ENCODE measurements at places on chromosomes 11 and 22.

DNA sequence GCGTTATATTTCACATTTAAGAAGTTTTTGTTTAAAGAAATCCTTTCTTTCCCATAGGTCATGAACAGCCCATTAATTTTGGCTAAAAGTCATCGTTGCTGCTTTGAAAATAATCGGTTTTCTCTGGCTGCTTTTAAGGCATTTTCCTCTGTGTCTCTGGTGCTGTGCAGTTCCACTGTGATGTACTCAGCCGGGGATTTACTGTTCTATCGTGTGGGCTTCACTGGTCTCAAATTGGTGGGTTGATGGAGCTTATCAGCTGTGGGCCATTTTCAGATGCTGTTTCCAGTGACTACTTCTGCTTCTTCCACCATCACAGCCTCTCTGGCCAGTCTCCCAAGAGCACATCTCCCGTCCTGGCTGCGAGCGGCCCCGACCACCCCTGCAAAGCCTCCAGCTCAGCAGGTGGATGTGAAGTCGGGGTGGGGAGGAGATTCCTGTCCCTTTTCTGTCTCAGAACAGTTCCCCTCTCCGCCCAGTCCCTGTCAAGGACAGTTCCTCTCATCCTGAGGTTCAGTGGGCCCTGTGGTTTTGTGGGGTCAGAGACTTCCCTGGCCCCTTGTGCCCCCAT, 20.3 kb downstream of the IFITM10 start:
- no peak for DNase-seq

- DNase-seq: no peak
These were observed 8.3 kb upstream of the RCE1 start for GRCh38 chr11:66834943-66835342.

- DNase-seq: peak; percentile 42
These were observed 46.4 kb downstream of the CD82 start for GRCh38 chr11:44611687-44612434.

GRCh38 chr11:66467756-66468155, 1.1 kb downstream of the PELI3 start:
- no peak for DNase-seq

DNA sequence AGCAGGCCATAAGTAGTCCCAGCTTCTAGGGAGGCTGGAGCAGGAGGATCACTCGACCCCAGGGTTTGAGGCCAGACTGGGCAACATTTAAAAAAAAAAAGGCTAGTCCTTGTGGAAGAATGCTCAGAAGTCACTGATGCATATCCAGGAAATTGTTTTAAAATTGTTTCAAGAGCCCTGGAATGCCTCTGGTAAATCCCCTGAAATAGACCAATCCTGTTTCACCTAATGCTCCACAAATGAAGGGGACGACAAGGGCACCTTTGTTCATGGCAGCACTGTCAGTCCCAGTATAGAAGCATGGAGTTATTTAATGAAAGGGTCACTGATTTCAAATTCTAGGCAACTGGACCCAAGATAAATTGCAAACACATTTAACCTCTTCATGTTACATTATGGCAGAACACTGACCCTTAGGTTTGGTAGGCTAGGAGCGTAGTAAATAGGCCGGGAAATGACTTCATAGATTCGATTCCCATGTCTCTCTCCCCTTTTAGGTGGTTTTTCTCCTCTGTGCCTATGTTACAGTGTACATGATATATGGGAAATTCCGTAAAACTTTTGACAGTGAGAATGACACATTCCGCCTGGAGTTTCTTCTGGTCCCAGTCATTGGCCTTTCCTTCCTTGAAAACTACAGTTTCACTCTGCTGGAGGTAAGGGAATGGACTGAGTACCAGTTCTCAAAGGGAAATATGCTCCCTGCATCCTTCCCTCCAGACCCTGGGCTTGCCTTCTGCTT, 11.4 kb downstream of the KDELR3 start:
- DNase-seq: no peak

- no peak for DNase-seq
These were observed 29.9 kb downstream of the MPPED1 start for GRCh38 chr22:43441751-43442150.

DNA sequence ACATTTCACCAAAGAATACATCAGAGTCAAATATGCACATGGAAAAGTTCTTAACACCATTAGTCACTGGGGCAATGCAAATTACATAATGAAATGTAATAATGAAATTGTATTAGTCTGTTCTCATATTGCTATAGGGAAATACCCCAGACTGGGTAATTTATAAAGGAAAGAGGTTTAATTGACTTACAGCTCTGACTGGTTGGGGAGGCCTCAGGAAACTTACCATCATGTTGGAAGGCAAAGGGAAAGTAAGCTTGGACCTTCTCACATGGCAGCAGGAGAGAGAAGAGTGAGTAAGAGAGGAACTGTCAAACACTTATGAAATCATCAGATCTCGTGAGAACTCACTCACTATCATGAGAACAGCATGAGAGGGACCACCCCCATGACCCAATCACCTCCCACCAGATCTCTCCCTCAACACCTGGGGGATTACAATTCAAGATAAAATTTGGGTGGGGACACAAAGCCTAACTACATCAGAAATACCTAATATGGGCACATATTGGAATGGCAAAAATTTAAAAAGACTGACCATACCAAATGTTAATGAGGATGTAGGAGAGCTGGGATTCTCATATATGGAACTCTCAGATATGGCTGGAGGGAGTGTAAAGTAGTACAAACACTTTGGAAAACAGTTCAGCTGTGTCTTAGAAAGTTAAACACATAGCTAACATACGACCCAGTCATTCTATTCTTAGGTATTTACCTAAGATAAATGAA, 65.1 kb upstream of the CD44 start:
- DNase-seq: no peak

DNA sequence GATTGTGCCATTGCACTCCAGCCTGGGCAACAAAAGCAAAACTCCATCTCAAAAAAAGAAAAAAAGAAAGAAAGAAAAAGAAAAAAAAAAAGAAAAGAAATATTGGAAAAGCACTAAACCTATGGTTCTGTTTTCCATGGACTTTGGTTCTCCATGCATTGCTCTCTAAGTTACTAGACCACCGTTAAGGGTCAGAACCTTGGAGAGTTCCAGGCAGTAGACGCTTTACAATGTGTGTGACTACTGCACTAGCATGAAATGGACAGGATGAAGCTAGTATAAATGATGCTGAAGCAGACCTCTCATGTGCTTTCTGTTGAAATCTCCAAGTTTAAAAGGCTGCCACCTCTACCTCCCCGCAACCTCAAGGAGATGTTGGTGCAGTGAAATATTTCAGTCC, 63.5 kb downstream of the SIK2 start:
- DNase-seq: no peak

GRCh38 chr11:108906329-108906728, 241.5 kb downstream of the DDX10 start:
- no peak for DNase-seq

DNA sequence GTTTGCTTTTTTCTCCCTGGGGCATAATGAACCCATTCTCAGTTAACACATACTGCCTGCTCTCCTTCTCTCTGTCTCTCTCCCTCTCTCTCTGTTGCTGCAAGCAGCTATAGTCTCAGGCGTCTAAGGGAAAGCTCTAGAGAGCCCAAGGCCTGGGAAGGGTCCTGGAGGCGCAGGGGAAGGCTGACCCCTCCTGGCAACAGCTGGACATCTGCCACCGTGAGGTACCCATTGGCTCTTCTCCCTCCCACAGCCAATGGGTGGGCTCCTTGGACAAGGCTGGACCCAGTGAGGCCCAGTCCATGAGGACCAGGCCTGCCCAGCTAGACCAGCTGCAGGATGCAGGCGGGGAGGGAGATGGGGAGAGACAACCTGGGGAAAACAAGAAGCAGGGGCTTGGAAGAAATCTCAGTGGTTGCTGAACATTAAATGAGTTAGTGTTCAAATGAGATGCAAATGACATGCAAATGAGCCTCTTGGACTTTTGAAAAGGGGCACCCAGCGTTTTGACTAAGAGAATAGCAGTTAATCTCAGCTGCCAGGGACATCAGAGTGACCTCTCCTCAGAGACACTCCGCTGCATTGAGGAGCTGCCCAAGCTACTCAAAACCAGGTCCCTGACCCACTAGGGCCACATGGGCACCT, 349.7 kb downstream of the BUD13 start:
- DNase-seq: no peak

DNA sequence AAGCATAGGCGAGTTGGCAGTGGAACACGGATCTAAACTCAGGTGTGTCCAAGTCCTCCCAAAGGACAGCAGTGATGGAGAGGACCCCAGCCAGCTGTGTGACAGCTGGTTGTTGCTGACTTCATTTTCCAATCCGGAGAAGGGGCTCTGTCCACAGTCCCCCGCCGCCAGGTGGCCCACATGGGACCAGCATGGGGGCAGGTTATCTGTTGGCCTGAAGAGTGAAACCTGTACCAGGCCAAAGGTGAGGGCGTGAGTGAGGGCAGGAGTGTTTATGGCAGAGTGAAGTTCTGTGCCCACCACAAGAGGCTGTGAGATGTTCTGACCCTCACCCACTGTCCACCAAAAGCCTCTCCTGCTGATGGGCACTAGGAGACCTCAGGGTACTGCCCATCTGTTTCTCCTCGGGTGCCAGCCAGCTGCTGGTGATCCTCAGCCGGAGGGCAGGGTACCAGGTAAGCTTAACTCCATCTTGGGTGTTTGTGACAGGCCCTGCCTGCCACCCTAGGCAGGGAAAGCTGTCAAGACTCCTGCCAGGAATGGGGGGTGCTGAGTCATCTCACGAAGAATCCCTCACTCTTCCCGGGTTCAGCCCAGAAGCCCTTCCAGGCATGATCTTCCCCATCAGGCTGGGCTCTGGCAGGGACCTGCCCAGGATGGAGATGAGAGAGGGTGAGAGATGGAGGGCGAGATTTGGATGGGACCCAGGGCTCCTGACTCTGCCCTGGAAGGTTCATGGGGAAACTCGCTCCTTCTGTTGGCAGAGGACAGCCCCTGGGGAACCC, 15.5 kb upstream of the TAB1 start:
- DNase-seq: no peak

DNA sequence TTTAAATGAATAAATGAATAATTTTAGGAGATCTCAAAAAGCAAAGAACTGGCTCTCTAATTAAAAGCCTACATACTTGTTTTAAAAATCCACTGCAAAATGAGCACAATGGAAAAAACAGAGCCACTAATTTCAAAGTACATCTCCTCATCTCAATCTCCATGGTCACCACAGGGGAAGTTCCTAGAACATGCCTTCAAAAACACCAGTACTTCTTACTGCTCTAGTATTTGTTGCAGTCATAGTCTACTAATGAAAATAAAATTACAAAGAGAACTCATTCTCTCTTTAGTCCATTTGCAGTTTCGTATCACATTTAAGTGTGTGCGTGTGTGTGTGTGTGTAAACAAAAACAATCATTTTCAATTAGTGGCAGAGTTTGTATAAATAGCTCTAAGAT, 54.0 kb downstream of the PIK3C2A start:
- no peak for DNase-seq

GRCh38 chr11:36930256-36930655, 332.2 kb upstream of the RAG2 start:
- no peak for DNase-seq

DNA sequence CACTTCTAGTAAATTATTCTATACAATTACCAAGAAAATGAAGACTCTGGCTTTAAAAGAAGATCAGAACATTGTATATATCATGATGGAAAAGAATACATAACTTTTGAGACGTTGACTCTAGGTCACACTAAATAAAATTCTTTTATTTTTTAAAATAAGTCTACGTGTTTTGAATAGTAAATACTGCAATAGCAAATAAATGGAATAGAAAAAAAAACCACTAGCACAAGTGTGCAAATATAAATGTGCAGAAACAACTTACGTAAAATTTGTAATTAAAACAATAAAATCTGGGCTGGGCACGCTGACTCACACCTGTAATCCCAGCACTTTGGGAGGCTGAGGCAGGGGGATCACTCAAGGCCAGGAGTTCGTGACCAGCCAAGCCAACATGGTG, 17.9 kb downstream of the SIK3 start:
- DNase-seq: no peak

DNA sequence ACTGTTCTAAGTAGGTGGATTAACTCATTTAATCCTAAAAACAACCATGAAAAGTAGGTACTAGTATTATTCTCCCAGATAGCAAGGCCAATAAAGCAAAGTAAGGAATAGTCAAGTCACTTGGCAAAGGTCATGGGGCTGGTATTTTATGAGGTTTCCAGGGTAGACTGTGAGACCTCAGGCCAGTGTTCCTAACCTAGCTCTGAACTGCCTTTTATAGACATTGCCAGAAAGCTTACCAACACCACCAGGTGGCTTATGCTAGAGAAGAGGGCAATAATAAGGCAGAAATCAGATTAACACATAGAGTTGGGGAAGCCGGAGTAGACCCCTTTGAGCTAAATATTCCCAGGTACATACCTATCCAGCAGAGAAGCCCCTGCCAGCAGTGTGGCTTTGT, 490.9 kb upstream of the TENM4 start:
- DNase-seq: no peak

GRCh38 chr11:117863383-117863782, 13.1 kb downstream of the FXYD6 start:
- no peak for DNase-seq

DNA sequence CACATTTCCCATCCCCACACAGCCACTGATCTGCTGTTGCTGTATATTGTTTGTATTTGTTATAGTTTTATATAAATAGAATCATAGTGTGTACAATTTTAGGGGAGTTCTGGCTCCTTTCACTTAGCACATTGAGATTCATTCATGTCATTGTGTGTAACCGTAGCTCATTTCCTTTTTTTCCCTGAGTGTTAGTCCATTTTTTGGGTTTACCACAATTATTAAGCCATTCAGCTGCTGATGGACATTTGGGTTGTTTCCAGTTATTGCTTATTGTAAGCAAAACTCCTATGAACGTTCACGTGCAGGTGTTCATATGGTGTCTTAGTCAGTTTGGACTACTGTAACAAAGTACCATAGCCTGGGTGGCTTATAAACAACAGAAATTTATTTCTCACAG, 33.6 kb upstream of the ADORA2A start:
- DNase-seq: no peak

DNA sequence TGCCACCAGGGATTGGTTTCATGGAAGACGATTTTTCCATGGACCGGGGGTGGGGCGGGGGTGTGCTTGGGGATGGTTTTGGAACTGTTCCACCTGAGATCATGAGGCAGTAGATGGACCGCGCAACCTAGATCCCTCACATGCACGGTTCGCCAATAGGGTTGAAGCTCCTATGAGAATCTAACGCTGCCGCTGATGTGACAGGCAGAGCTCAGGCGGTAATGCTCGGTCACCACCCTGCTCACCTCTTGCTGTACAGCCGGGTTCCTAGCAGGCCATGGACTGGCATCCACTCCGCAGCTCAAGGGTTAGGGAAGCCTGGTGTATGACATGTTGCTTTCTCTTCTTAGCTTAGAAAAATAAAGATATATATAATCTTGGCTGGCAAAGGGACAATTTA, 22.0 kb downstream of the RBX1 start:
- DNase-seq: no peak

GRCh38 chr11:126307706-126308105, 3.8 kb downstream of the DCPS start:
- no peak for DNase-seq

GRCh38 chr11:75323609-75324008, 27.9 kb downstream of the ARRB1 start:
- no peak for DNase-seq

DNA sequence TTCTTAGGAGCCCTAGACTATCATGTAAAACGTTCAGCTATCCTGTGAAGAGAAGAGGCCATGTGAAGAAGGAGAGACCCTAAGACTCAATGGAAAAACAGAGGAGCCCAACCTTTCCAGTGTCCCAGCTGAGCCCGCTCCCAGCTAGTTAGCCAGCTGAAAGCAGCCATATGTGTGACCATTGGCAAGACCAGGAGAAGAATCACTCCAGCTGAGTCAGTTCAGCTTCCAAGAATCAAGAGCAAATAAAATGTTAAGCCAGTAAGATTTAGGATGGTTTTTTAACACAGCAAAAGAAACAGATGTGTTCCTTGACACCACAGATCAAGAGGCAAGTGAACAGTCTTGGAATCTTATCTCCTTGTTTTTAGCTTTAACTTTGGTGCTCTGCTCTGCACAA, 108.0 kb downstream of the CCDC81 start:
- DNase-seq: no peak
